ENCODE measurements at places on chromosomes 1 and 21.

GRCh38 chr1:38190983-38191382 lies 144.4 kb upstream of the POU3F1 start:
- no peak for DNase-seq

DNA sequence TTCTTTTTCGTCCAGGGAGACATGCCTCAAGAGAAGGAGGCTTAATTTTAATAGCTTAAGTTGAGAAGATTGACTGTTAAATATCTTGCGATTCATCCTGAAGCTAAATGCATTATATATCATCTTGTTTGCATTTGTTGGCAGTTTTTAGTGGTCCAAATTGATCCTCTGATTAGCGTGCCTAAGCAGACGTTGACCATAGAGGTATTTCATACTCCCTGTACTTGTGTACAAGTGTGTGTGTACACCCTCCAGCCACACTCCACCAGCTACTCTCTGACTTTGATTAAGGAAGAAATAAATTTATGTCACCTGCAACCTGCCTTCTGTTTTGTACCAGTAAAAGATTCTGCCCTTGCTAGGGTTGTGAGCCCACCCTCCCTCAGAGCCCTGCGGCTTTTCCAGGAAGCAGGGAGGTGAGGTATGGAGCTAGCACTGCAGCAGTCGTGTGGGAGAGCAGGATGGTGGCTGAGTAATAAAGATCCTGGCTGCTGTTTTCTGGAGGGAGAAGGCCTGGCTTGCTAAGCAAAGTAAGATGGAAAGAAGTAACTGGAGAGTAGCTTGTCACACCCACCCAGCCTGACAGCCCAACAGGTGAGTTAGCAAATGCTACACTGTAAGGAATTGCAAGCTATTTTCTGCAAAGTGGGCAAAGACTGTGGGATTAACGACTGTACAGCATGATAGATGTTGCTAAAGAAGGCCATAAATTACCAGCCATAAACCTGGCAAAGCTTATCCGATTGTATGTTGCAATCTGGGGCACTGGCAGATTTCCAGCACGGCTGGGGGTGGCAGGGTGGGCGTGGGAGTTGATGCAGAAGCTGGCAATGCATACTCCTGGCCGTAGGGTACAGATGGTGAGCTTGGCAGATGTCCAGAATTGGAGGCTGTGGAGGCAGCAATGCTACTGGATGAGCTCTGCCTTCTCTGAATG lies 170.2 kb downstream of the TNR start:
- DNase-seq, result no peak

DNA sequence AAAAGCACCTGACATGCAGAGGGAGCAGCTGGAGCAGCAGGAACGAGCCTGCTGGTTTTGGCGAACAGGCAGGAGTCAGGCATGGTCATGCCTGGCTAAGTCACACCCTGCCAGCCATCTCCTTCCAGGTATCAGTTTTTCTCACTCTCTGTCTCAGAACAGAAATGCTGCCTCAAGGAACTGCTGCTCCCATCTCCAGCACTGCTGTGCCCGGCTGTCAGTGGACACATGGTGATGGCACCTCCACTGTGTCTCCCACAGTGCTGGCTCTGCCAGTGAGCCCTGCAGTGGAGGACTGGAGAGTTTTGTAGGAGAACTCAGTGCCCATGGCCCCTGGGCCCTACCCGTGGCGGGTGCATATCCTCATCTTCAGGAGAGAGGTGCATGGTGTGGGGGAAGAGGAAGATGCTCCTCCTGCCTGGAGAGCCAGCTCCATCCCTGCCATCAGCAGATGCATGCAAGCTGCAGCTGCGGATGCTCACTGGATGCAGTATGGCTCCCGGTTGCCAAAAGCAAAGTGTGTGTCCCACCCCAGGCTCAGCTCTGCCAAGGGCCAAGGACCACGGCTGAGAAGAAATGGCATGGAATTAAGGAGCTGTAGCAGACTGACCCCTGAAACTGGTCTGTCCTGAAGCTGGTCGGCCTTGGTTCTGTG lies 114.7 kb downstream of the GRIK3 start:
- no peak for DNase-seq

DNA sequence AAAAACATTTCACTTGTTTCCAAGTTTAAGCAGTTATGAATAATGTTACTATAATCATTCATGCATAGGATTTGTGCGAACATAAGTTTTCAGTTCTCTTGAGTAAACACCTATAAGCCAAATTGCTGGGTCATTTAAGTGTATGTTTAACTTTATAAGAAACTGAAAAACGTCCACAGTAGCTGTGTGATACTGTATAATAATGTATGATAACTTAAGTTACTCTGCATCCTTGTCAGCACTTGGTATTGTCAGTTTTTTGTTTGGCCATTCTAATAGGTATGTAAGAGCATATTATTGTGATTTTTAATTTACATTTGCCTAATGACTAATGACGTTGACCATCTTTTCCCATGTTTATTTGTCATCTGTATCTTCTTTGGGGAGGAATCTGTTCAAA lies 14.4 kb upstream of the SLC35A3 start:
- no peak for DNase-seq

DNA sequence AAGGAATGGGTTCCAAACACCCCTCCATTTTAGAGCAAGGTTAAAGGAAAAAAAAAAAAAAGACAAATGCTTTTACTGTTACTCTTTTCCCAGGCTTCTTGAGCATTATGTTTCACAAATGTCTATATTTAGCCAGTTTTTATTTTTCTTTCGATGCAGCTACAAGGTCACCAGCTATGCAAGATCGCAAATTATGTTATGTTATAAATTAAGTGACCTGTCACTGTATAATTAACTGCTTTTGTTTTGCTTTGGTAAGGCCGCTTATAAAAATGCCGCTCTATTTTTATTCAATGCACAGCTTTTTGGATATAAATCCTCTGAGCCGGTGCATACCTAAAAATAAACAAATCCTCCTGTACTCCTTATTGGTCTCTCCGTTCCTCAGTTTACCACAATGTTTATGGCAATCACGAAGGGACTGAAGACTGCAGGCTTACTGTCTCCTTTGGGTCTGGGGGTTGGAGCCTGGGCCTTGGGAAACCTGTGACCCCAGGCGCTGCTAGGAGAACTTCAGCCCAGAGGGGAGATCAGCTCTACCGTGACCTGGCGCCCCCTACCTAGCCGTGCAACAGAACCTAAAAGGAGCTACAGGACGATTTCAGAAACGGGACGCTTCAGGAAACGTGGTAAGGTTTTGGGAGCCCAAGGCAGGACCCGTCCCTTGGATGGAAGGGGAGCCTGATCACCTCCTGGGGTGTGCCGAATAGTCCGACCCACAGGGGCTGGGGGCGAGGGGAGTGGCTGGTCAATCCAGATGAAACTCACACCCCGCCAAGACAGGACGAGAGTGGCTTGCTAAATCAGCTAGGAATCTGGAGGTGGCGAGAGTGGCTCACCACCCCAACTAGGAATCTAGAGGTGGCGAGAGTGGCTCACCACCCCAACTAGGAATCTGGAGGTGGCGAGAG lies 101.2 kb upstream of the CD55 start:
- no peak for DNase-seq

GRCh38 chr1:99544328-99544727 lies 101.6 kb upstream of the PALMD start:
- DNase-seq, result no peak

DNA sequence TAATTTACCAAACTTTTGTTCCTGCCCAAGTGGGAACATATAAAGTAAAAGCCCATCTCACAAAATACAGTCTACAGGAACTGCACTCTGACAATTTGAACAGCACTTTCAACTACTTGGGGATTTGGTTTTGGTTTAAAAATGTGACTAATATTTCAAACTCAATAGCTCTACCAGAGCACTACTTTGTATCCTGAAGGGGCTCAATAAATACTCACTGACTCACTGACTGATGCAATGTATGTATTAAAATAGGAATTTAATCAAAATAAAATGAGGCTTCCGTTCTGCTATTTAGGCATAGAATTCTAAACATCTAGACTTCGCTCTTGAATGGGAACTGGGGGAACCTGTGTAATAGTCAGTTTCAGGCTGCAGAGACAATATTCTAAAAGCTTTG lies 21.9 kb downstream of the EFCAB14 start:
- DNase-seq, result no peak

GRCh38 chr1:61469365-61469764 lies 255.6 kb downstream of the TM2D1 start:
- DNase-seq, result no peak

- DNase-seq, result no peak
These were observed 730 bp downstream of the OLIG1 start for GRCh38 chr21:33070744-33070997.

DNA sequence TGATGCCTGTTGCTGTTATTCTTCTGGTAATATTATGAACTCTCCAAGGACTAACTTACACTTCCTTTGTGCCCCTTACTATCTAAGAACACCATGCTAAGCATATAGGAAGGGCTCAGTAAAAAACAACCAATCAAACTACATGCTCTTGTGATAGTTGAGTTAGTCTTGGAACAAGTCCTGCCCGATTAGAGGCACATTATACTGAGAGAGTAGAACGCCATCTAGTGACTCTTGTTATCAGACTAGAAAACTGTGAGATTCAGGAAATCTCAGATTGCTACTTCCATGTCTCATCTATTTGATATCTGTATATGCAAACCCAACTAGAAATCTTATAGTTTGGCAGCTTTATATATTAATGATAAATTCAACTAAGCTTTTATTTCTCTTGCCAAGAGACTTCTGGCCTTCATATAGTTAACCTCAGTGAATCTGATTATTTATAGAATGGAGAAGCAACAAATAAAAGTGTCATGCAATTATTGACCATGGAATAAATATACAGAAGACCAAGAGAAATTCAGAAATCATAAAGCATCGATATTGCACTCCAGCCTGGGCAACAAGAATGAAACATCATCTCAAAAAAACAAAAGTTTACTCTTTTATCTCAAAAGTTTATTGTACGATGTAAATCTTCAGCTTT lies 7.8 kb upstream of the SRRM1 start:
- no peak for DNase-seq

GRCh38 chr1:180696361-180696760 lies 64.5 kb downstream of the XPR1 start:
- DNase-seq, result no peak

DNA sequence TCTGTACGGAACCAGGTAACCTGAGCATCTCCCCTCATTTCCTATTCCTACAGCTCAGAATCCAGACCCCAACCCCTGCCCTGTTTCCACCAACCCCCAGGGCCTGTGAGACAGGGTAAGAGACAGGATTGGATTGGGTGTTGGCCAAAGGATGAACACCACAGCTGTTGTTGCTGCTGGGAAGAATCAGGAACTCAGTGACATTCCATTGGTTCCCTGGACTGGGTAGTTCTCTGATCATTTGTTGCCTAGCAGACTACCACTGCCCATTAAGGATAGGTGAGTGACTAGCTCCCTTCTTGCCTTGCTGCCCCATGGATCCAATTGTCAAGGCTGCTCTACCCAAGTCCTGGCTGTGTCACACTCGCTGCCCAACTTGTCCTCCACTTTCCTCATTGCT lies 10.0 kb downstream of the NCSTN start:
- no peak for DNase-seq

DNA sequence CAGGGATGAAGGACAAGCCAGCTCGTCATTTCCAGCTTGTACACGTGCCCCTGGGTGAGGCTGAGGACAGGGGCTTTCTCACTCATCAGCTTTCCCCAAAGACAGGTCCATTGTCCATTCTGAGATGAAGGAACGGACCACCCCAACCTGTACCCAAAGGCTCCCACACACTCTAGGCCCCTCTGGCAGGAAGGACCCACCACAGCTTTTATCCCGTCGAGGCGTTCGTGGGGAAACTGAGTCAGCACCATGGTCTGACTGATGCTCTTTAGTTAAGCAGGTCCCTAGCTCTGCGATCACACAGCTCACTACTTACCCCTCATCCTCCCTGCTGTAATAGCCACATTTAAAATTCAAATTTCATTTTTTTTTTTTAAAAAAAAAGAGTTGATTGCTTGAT lies 117.3 kb downstream of the AJAP1 start:
- DNase-seq, result no peak

DNA sequence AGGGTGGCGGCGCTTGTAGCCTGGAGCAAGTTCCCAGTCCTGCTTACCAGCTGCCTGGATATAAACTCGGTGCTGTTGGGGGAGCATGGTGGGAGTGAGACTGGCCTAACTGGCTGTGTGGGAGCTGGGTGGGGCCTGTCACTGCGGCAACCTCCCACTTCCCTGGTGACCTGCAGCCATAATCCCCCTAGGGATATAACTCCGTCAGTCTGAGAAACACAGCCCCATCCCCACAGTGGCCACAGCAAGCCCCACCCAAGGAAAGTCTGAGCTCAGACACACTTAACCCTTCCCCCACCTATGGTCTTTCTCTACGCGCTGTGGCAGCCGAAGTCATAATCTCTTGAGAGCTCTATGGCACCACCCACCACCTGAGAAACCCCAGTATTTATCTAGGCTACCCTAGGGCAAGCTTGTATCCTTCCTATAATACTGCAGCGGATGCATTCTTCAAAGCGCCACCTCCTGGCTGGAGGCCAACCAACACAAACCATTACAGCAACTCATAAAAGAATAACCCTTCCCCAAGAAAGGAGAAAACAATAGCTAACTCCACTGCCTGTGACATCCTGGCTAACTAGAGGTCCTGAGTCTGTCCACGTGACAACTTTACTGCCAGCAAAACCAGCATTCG lies 57.4 kb downstream of the ZNF648 start:
- DNase-seq, result no peak
